ENCODE measurements at places on chromosomes 2 and 18.
A peak's percentile ranks its signal among the peaks of the same experiment; 100 is the strongest.

DNA sequence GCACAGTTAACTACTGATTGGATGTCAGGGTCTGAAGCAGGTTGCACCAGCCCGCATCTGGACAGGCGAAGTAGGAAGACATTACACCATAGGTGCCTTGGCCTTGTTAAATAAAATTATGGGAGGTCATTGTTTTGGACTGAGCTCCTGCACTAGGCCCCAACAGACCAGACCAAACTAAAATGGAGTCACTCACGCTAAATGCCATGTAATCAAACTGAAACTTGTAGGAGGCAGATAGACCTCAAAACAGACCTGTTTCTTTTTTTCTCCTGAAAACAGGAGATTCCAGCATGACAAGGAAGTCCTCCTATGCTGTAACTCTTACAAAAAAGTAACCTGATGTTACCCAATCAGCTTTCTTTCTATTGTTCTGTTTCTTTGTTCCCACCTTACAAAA, 15.5 kb upstream of the NFU1 start:
- no peak for DNase-seq

DNA sequence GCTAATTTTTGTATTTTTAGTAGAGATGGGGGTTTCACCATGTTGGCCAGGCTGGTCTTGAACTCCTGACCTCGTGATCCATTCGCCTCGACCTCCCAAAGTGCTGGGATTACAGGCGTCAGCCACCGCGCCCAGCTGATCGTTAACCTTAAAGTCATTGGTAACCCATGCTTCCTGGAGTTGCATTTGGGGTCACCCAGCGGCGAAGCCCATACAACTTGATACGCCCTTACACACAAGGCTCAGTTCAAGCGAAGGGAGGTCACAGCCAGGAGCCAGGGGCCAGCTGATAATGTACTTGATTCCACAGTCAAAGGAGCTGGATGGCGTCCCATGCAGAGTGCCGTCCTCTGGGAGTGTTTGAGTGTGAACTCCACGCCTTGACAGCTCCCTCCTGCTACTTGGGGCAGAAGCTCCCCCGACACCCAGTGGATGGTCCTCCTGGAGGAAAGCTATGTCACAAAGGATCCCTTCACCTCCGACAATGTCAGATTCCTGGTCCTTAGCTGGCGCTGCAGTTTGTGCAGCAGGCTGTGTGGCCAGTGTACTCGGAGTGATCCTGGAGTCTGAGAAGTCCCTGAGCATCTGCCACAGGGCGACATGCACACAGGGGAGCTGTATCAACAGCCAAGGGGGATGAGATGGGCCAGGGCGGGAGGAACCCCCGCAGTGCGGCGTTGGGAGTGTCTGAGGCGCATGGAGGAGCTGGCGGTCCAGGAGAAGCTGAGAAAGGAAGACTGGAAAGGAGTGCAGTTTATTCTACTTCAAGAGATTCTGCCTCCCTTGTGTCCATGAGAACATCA, 7.9 kb downstream of the CLHC1 start:
- no peak for DNase-seq

GRCh38 chr18:6814882-6815425, 85.4 kb downstream of the ARHGAP28 start:
- DNase-seq, result no peak

- no peak for DNase-seq
Observed at GRCh38 chr2:178426388-178426787, 24.6 kb downstream of the PRKRA start.

DNA sequence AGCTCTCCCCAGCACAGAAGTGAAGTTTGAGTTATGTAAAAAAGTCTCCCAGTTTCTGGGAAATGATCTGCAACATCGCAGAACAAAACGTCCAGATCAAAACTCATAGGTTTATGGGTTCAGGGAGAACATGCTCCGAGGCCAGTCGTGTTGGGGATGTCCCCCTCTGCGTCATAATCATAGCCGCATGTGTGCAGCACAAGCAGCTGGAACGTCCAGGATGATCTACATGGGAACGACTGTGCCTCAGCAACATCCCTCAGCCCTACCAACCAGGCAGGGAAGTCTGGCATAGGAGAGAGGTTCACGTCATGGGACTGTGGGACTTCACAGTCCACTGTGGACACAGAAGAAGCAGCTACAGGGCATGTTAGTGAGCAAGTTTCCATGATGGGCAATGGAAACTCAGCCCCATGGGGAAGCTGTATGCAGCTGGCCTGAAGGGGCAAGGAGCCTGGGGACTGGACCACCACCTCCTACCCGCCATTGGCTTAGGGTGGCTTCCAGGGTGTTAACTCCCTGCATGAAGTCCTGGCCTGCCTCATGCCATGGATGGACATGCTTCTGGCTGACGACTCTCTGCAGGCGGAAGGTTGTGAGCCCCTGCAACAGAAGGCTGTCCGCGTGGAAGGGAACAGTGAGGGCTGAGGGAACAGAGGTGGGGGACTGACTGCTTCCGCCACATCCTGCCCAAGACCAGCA, 96.9 kb downstream of the COPS8 start:
- no peak for DNase-seq

- DNase-seq, result no peak
Observed at GRCh38 chr2:213086571-213086970, 64.8 kb downstream of the IKZF2 start.

- DNase-seq, result no peak
Observed at GRCh38 chr18:62828852-62829251, 113.5 kb downstream of the PHLPP1 start.

DNA sequence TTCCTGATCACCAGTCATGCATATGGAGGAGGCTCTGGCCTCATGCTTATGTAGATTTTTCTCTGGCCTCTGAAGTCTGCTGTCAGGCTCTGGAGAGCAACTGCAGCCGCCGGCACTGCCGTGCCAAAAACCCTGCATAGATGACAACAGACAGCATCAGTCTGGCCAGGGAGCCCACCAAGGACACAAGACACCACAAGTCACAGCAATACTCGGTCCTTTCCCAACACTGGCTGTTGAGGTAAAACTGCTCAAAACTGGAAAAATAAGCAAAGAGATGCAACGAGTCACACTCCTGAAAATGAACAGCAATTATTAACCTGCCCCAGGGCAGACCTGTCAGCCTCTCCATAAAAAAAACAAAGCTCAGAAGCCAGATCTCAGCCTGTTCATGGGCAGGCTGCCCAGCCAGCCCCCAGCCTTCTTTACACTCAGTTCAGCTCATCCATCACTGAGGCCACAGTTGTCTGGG, 186.0 kb upstream of the RAB6C start:
- DNase-seq, result no peak

GRCh38 chr18:9719421-9719981, 11.4 kb downstream of the RAB31 start:
- DNase-seq, result no peak

DNA sequence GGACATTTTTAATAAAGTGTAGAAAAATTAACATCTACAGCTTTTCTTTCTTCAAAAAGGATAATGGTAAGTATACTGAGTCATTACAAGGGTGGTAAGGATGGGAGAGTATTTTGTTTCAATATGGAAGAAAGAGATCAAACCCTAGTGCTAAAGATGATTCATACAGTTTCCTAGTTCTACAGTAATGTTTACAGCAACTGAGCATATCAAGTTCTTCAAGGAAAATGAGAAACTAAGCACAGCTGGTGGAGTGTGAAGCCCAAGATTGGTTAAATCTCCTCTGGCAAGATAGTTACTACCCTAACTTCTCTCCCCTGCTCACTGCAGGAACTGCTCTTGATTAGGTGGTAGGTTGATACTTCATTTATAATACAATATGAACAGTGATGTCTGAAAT, 467.5 kb downstream of the XIRP2 start:
- no peak for DNase-seq

GRCh38 chr2:122750095-122750494, 994.6 kb downstream of the TSN start:
- DNase-seq, result no peak

DNA sequence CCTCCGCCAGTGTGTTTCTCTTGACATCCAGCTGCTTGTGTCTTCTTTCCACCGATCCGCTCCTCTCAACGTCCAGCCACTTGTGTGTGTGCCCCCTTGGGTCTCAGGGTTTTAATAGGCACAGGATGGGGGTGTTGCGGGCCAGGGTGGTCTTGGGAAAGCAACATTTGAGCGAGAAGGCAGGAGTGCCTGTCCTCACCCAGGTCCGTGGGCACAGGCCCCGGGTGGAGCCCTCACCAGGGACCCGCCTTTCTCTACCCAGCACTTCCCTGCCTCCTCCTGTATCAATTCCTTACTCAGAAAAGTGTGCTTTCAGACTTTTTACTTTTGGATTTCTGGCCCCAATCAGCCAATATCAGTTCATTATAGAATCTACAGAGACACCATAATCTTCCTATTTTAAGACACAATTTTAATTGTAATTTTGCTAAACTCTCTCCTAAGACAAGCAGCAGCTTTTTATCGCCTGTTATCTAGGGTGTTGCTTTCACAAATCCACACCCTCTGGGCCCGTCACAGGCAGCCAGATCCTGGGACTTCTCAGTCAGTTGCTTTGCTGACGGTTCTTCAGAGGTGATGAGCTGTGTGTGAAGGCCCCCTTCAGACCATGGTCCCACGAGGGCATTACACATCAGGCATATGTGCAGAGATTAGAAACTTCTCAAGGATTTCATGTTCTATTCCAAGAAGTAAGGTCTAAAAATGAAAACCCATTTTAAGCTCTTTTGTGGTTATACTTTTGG, 96.0 kb upstream of the FHL2 start:
- DNase-seq, result no peak

GRCh38 chr2:191126386-191127085, 24.3 kb downstream of the STAT4 start:
- peak; percentile 47 for DNase-seq

DNA sequence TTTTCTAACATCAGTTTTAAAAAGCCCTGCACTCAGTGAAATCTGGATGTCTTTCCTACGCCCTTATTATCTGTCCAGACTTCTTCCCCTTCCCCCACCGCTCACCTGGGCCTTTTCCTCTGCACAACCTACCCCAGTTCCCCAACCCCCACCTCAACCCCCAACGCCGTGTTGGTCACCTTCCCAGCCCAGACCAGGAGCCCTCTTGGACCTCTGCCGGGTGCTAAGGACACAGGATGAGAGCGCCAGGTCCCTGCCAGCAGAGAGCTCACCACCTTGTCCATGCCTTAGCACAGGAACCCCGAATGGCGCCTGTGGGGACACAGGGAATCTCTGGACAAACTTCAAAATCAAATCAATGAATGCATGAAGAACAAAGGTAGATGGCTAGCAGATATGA, 966 bp upstream of the RBM43 start:
- DNase-seq, result no peak

DNA sequence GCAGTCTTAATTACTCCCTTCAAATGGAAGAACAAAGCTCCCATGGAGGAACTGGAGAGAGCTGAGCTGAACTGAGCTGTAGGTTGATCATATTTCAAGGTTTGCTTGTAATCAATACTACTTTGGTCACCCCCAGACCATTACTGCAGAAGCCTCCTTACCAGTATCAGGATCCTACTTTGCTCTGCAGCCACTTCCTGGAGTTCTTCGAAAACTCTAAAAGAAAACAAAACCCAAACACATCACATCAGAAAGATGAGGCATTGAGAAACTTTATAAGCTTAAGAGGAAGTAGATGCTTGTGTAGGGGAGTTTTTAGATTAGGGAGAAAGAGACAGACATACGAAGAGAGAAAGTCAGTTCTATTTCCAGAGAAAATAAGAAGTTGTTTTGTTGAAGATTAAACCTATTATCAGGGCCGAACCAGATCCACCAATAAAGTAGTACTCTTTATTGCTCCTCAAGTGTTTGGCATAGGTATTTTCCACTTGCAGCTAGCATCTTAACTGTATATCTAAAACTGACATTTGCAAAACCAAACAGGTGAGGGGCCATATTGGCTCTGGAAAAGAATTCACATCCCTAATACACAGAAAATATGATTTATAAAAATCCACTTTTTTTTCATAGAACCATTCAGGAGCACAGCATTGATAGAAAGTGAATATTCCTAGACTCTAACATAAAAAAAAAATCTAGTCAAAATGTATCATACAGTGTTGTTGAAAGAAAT, 166.9 kb upstream of the KLF7 start:
- no peak for DNase-seq

GRCh38 chr18:7661207-7661606, 94.1 kb downstream of the PTPRM start:
- DNase-seq, result no peak

DNA sequence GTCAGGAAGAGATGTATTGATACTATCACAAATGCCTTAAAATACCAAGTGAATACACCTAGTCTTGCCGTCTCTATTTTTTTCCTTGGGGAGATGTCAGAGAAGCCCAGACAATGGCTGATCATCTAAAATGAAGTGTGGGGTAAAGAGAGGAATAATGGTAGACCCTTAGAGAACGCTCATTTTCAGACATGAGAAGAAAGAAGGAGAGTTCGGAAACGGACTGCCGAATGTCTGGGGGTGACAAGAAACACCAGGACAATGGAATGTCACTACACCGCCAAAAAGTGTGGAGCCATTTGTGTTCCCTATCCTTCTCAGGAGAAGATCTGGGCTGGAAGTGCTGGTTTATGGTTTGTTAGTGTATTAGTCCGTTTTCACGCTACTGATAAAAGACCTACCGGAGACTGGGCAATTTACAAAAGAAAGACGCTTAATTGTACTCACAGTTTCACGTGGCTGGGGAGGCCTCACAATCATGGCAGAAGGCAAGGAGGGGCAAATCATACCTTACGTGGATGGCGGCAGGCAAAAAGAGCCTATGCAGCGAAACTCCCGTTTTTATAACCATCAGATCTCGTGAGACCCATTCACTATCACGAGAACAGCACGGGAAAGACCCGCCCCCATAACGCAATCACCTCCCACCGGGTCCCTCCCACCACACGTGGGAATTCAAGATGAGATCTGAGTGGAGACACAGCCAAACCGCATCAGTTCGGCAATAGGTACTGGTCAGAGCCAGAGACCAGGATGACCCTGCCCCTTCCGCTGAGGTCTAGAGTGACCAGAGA, 743.7 kb downstream of the GALR1 start:
- DNase-seq, result no peak

- peak; percentile 60 for DNase-seq
Observed at GRCh38 chr18:74353169-74353775, 37.6 kb downstream of the C18orf63 start.

DNA sequence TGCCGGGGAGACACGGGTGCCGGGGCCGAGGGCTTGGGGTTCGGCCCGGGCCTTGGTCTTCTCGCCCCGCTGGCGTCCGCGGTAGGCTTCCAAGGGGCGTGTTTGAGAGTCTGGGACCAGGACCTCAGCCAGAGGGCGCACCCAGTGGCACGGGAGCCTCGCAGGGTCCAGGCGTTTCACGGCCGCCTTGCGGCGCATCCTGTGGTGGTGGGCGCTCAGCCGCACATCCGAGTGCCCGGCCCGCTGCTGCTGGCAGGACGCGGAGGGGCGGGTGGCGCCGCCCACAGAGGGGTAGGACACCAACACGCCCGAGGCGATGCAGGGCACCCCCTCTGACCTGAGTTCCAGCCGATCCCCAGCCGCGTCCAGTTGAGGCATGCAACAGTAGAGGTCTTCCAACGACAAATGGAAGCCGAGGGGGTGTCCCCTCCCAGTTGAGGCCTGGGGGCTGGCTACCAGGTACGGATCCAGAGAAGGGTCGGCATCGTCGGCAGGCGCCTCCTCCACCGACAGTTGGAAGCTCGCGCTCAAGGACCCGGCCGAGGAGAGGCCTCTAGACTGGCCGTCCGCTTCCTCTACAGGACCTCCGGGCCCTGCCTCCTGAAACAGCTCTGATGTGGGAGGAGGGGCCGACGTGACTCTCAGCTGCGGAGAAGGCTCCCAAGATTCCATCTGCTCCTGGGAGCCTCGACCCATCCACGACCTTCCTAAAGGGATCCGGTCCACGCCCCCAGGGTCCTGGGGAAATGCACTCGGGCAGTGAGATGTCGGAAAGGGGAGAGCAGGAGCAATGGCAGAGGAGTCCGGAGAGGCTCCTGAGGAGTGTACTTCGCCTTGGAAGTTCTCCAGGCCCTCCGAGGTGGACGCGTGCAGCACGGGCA, 6.3 kb downstream of the C2orf81 start:
- peak; percentile 34 for DNase-seq
